ENCODE measurements at places on chromosomes 7 and 10. TPM values are rescaled to one million over a fixed set of nuclear protein-coding genes. Genes with fewer than 3 reads are reported as not detected.

VSTM4 gene
- not detected for total RNA-seq

ZNF746 gene
- 24.3 TPM for total RNA-seq

ITGA8 gene
- not detected for total RNA-seq

WAPL gene
- 47.9 TPM for total RNA-seq

STK31 gene
- 0.80 TPM for total RNA-seq

MYO3A gene
- total RNA-seq = not detected

GRCh38 chr10:72265990-72266865 is 7.5 kb upstream of the DDIT4 start:
- no peak overlapping the region for H3K27ac ChIP-seq
- no peak for DNase-seq
- no peak overlapping the region for H3K4me3 ChIP-seq
- H3K36me3 ChIP-seq = peaks cover 2% of the 10 kb centered on the region

GRCh38 chr10:118017071-118017740 is 29.5 kb downstream of the RAB11FIP2 start:
- H3K36me3 ChIP-seq = peaks cover 15% of the 10 kb centered on the region
- no peak overlapping the region for H3K4me3 ChIP-seq
- no peak overlapping the region for H3K27ac ChIP-seq
- DNase-seq = no peak

- no peaks in the 10 kb centered on the region for H3K27me3 ChIP-seq
- peaks cover 55% of the 10 kb centered on the region for H3K36me3 ChIP-seq
- peaks cover 24% of the 10 kb centered on the region for H3K4me1 ChIP-seq
Measured at GRCh38 chr7:24798261-24798660, 41.0 kb upstream of the GSDME start.

DNA sequence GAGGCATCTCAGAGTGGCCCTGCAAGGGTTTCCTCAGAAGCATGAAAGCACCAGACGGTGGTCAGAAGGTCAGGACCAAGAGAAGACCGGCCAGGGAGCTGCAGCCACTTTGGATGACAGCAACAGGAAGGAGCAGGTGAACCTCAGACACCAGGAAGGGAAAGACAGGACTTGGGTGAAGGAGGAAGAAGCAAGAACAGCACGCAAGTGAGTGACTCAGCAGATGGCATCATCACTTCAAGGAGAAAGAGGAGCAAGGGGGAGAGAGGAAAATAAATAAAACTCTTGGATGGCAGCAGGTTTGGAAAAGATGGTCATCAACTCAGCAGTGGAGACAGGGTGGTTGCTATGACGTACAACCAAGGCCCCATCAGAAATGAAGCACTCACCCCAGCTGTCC is 31.6 kb downstream of the NCAPG2 start:
- no peak overlapping the region for H3K4me3 ChIP-seq
- H3K27me3 ChIP-seq = no peaks in the 10 kb centered on the region
- H3K4me1 ChIP-seq = peaks cover 15% of the 10 kb centered on the region
- DNase-seq = no peak

GRCh38 chr10:103204353-103205255 is 11.5 kb upstream of the NT5C2 start:
- no peak overlapping the region for H3K27ac ChIP-seq
- no peak overlapping the region for H3K4me3 ChIP-seq
- no peak for DNase-seq
- no peaks in the 10 kb centered on the region for H3K36me3 ChIP-seq

DNA sequence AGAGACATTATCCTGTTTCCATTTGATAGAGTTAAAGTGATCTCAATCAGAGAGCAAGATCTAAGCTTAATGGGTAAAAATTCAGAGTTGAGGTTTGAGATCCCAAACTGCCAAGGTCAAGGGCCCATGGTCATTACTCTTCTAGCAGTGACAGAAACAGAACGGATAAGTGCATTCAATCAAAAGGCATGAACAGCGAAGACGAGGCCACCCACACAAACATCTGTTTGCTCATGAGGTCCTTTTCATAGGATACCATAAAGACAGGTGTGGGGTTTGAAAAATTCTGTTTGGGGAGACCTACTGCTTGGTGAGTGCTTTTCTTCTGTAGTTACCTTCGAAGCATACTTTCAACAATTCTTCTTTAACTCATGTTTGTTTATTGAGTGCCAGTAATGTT is 58.3 kb downstream of the SEMA3C start:
- no peaks in the 10 kb centered on the region for H3K4me1 ChIP-seq
- no peaks in the 10 kb centered on the region for H3K36me3 ChIP-seq
- no peak overlapping the region for H3K4me3 ChIP-seq
- no peak overlapping the region for H3K27ac ChIP-seq
- no peak for DNase-seq

- peaks cover 38% of the 10 kb centered on the region for H3K27me3 ChIP-seq
- H3K4me3 ChIP-seq = no peak overlapping the region
- no peak overlapping the region for H3K27ac ChIP-seq
- DNase-seq = no peak
- peaks cover 2% of the 10 kb centered on the region for H3K36me3 ChIP-seq
Measured at GRCh38 chr10:113643183-113643582, 20.7 kb downstream of the NRAP start.

GRCh38 chr10:125961743-125962142 is 65.4 kb downstream of the FANK1 start:
- H3K4me3 ChIP-seq = no peak overlapping the region
- no peaks in the 10 kb centered on the region for H3K4me1 ChIP-seq
- no peak for DNase-seq
- H3K27me3 ChIP-seq = no peaks in the 10 kb centered on the region
- no peaks in the 10 kb centered on the region for H3K36me3 ChIP-seq

DNA sequence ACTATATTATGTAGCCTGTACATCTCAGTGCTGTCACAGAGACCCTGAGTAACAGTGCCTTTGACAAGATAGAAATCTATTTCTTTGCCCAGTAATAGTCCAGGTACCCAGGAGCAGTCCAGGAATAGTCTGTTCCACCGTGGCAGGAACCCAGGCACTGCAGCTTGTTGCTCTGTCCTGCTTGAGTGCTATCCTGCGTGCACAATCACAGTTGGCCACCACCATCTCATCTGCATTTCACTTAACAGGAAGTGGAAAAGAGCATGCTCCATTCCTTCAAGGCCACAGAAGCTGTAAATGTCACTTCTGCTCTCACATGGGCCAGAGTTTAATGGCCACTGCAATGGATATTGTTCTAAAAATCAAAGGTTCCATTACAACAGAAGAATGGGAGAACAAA is 61.5 kb upstream of the PRR15 start:
- H3K27me3 ChIP-seq = peaks cover 4% of the 10 kb centered on the region
- H3K27ac ChIP-seq = no peak overlapping the region

- H3K4me1 ChIP-seq = no peaks in the 10 kb centered on the region
- no peak overlapping the region for H3K4me3 ChIP-seq
- DNase-seq = no peak
- H3K27me3 ChIP-seq = no peaks in the 10 kb centered on the region
- H3K36me3 ChIP-seq = no peaks in the 10 kb centered on the region
Measured at GRCh38 chr7:97246317-97246716, 128.8 kb downstream of the SDHAF3 start.

DNA sequence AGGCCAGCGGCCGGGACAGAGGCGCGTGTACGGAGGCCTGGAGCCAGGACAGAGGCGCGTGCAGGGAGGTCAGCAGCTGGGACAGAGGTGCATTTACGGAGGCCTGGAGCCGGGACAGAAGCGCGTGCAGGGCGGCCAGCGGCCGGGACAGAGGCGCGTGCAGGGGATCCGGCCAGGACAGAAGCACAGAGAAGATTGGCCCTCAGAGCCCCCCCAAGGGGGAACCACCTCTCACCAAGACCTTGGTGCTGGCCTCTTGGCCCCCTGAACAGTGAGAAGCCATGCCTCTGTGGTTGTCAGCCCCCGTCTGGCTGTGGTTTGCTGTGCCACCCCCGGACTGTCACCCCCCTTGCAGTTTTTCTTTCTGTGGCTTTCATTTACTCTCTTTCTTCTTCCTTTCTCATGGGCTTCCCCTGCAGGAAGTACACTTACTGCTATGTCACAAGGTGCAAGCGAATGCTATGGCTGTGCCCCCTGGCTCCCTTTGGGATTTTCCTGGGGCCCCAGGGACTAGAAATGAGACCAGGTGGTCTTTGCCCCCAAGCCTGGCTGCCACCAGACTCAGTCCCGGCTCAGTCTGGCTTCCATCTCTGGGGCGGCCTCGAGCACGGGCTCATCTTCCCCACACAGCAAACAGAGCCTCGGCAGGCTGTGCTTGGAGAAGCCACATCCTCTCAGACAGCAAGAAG is 41.1 kb downstream of the INSIG1 start:
- H3K27ac ChIP-seq = peak overlapping the region; percentile 73
- DNase-seq = peak; percentile 64
- peaks cover 6% of the 10 kb centered on the region for H3K4me1 ChIP-seq

- no peak overlapping the region for H3K27ac ChIP-seq
- no peak overlapping the region for H3K4me3 ChIP-seq
- no peak for DNase-seq
- no peaks in the 10 kb centered on the region for H3K36me3 ChIP-seq
- no peaks in the 10 kb centered on the region for H3K4me1 ChIP-seq
- H3K27me3 ChIP-seq = peaks cover 2% of the 10 kb centered on the region
Measured at GRCh38 chr7:80432166-80432565, 79.7 kb downstream of the GNAT3 start.

DNA sequence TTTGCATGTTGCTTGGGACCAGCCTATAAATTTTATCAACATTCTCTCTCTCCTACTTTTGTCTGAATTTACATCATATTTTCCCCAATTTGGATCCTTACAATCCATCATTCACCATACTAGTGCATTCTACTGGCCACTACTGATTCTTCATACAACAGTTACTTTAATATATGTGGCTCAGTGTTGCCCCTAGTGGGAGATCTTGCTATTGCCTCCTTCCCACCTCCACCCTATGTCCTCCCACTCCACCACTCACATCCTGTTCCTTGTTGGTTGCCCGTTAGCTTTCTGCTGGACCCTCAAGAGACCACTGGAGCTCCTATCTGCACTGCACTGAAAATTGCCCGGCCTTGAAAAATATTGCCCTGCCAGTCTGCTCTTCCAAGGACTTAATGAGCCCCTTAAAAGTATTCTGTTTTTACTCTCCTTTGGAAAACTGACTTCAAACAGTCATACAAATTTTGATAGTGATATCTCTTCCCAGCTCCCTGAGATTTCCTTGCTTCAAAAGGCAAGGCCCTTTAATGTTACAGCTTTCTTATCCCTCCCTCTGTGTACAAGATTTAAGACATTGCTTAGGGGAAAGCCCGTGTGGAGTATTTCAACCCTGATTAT is 243.2 kb upstream of the TMEM229A start:
- H3K4me1 ChIP-seq = no peaks in the 10 kb centered on the region
- no peaks in the 10 kb centered on the region for H3K27me3 ChIP-seq
- no peaks in the 10 kb centered on the region for H3K36me3 ChIP-seq
- H3K4me3 ChIP-seq = no peak overlapping the region

GRCh38 chr10:60041489-60042133 is 135.3 kb upstream of the CCDC6 start:
- no peak overlapping the region for H3K4me3 ChIP-seq
- no peak for DNase-seq
- no peaks in the 10 kb centered on the region for H3K36me3 ChIP-seq
- H3K27ac ChIP-seq = no peak overlapping the region

DNA sequence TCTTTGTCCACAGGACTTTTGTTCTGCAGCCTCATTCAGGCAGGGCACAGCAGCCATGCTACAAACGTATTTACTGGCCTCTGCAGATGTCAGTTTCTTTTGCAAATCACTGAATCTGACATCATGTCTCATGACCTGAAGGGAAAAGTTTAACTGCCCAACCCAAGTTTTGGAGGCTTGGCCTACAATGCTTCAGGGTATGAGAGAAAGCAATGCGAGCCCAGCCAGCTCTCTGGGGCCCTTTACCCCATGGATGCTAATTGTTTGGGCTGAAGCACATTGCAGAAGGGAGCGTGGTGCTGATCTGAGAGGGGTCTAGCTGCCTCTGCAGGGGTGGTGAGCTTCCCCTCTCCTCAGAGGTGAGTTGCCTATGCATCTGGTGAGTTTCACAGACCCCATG is 179.9 kb upstream of the CXCL12 start:
- H3K27ac ChIP-seq = no peak overlapping the region
- H3K27me3 ChIP-seq = no peaks in the 10 kb centered on the region
- DNase-seq = no peak
- no peak overlapping the region for H3K4me3 ChIP-seq
- no peaks in the 10 kb centered on the region for H3K4me1 ChIP-seq

DNA sequence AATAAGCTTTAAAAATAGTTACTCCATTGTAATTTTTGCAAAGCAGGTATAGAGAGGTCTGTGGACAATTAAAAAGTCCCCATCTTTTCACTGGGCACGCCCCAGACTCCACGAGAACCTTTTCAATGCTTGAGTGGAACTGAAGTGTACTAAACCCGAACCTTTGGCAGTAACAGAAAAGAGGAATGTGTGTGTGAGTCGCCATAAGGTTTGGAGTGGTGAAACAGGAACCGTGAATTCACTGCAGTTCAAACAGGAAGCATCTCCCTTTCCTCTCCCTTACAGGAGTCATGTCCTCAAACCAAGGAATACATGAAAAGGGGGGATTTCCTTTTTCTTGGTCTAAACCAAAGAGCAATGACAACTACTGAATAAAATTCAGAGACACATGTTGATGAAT is 23.2 kb downstream of the NDUFB2 start:
- no peaks in the 10 kb centered on the region for H3K27me3 ChIP-seq
- no peak overlapping the region for H3K27ac ChIP-seq
- H3K4me3 ChIP-seq = no peak overlapping the region
- H3K36me3 ChIP-seq = peaks cover 8% of the 10 kb centered on the region

GRCh38 chr7:128380483-128381106 is 19.1 kb upstream of the PRRT4 start:
- peaks cover 5% of the 10 kb centered on the region for H3K4me1 ChIP-seq
- H3K4me3 ChIP-seq = no peak overlapping the region
- DNase-seq = no peak
- H3K27me3 ChIP-seq = peaks cover 13% of the 10 kb centered on the region

DNA sequence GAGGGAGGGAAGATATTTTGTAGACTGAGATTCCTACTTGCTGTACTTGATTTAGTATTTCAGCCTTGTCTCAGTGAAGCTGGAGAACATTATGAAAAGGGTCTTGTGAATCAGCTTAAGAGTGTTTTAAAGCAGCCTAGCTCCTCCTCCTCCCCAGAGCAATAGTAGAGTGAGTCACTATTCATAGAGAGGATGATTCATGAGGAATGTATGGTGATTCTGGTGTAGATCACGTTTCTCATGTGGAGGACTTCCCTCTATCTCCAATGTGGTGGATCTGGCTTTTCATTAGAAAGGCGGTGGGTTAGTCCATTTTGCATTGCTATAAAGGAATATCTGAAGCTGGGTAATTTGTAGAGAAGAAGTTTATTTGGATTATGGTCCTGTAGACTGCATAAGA is 340.1 kb upstream of the CHRM2 start:
- H3K27ac ChIP-seq = no peak overlapping the region
- H3K4me1 ChIP-seq = no peaks in the 10 kb centered on the region
- H3K27me3 ChIP-seq = no peaks in the 10 kb centered on the region
- no peak overlapping the region for H3K4me3 ChIP-seq
- no peaks in the 10 kb centered on the region for H3K36me3 ChIP-seq

GRCh38 chr7:127809261-127809702 is 157.3 kb downstream of the SND1 start:
- no peaks in the 10 kb centered on the region for H3K27me3 ChIP-seq
- no peak for DNase-seq
- peaks cover 4% of the 10 kb centered on the region for H3K4me1 ChIP-seq
- H3K4me3 ChIP-seq = no peak overlapping the region

- peaks cover 2% of the 10 kb centered on the region for H3K36me3 ChIP-seq
- no peak overlapping the region for H3K4me3 ChIP-seq
- peaks cover 7% of the 10 kb centered on the region for H3K4me1 ChIP-seq
- H3K27me3 ChIP-seq = peaks cover 4% of the 10 kb centered on the region
Measured at GRCh38 chr10:29776246-29776645, 141.5 kb upstream of the SVIL start.

GRCh38 chr10:132946311-132946710 is 3.9 kb upstream of the CFAP46 start:
- H3K4me1 ChIP-seq = peaks cover 2% of the 10 kb centered on the region
- peaks cover 27% of the 10 kb centered on the region for H3K27me3 ChIP-seq
- H3K27ac ChIP-seq = no peak overlapping the region
- H3K36me3 ChIP-seq = no peaks in the 10 kb centered on the region
- DNase-seq = no peak
- H3K4me3 ChIP-seq = no peak overlapping the region

Data from activated naive CD8-positive, alpha-beta T cell treated with anti-CD3 and anti-CD28 coated beads, Interleukin-2, amount 10 ng/mL, durations not matched to agents 7 days and 5 days (primary cell).